Stimulated activated CD4-positive, alpha-beta T cell treated with anti-CD3 and anti-CD28 coated beads, Interleukin-15, amount 100 ng/mL, for 48 hours (primary cell): ENCODE measurements at places on chromosomes 3 and 15.
A peak's percentile ranks its signal among the peaks of the same experiment; 100 is the strongest.

DNA sequence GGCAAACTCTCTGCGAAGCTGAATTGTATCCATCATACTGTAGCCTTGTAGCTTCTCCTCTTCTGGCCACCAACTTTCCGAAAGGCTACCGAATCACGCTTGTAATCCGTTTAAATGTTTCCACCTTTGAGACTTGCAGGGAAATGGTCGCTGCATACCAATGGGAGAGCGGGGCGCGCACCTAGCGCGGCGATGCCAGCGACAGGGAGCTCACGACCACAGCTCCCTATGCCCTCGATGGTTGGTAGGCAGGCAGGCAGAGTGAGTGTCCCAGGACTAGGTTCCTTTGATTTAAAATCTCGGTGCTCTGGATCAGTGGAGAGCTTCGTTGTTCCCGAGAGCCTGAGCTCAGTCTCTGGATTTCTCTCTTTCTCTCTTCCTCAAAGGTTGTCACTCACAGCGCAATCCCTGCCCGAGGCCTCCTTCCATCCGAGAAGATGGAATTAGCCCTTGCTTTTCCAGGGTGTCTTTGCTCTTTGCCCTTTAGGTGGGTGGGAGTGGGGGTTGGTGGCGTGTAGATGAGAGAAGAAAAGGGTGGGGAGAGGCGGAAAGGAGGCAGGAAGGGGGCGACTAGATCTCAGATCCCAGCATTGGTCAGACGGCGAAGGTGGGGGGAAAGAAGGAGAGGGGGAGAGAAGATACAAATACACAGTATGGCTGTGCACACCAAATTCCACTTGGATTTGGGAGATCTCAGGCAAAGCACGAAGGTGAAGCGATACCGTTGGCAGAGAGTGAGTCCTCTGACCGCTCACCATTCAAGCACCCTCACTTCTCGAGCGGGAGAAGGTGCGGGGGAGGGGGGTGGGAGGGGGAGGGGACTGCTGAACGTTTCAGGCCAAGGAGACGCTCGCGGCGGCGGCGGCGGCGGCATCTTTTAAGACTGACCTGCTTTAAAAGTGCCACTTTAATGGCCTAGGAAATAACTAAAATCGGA lies at the start of gene SLITRK3:
SLITRK3 (minus strand) TSS at position 745 of the 937 bp plus-strand sequence. CDS start 5,554 bp downstream, outside the sequence.
- no peak for DNase-seq

DNA sequence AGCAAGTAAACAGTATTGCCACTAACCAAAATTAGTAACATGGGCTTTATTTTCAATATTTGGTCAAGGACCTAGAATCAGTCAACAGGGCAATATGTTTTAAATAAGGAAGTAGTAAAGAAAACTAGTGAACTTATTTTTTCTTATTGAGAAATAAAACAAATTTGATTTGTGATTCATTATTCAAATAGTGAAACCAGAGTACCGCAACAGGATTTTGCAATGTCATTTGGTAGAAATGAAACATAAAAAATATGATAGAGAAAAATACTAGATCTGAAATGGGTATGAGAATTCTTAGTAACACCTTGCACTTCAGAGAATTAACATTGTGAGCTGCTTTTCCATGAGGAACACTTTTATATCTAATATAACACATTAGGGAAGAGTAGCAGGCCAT lies 291.8 kb upstream of the GBE1 start:
- DNase-seq = no peak

DNA sequence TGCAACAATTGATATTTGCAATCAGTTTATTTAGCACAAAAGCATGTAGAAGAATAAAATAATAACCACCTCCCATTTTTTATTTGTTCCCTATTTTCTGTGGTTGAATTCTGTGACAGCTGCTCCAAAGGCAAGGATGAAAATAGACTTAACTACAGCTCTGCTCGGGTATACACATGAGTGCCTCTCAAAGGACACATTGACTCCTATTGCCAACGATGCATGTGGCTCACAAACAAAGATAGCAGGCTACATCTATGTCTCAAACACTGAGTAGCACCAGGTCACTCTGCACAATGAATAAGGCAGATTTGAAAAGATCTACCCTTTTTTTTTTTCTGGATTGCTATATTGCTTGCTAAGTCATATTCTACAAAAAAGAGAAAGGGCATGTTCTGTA lies 612.9 kb downstream of the ROBO1 start:
- DNase-seq = no peak

DNA sequence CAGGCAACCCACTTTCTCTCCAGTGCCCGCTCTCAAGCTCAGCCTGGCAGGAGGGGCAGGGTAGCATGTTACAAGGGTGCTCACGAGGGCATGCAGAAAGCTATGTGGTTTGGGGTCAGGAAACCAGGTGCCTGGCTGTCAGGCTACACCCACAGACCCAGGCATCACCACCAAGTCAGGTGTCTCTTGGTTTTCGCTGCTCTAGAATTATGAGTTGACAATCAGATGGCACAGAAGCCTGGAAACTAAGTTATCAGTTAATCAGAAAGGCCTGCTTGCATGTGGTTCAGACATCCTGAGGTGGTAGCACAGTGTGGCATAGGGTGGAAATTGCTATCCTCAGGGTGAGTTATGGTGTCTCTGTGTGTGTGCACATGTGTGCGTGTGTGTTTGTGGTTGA lies 16.2 kb upstream of the CCR9 start:
- peak; percentile 24 for DNase-seq

DNA sequence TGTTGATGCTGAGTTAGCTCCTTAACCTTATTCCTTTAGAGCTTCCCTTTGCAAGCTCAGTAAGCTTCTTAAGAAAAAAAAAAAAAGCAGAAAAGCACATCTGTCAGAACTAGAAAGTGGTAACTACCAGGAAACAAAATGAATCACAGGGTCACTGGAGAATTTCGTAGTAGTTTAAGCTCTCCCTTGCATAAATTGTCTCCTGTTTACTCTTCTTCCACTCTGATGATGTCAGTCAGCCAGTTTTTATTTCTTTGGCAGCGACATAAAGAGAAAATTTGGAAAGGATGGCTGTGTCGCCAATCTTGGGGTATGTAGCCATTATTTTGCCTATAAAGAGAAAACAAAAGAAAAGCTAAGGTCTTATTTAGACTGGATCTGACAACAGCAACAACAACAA lies 3.2 kb upstream of the GABRR3 start:
- DNase-seq = no peak

DNA sequence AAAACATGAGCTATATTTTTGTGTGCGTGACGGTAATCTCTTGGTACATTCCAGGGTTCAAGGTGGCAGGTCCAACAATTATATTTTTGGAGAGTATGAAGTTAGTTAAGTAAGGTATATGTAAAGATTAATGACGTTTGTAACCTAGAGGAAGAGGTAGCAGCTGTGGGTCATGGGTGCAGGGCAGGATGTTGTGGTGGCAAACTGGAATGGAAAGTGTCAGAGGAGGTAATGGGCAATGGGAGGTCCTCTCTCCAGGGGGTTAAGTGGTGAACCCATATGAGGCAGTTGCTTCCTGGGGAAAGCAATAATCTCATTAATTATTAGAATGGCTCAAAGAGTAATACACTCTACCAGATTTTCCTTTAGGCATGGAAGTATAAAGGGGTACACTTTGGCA lies 1.0 kb upstream of the CD200R1L start:
- DNase-seq = no peak

DNA sequence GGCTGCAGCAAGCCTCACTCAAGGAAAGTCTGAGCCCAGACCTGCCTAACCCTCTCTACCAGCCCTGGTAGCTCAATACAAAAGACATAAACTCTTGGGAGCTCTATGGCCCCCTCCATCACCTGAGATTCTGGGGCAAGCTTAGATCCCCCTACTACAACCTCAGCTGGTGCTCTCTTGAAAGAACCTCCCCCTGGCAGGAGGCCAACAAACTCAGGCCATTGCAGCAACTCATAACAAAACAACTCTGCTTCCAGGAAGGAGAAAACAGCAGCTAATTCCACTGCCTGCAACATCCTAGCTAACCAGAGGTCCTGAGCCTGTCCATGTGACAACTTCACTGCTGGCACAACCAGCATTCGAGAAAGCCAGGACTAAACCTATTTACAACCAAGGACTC lies 169.2 kb downstream of the ROBO1 start:
- no peak for DNase-seq

DNA sequence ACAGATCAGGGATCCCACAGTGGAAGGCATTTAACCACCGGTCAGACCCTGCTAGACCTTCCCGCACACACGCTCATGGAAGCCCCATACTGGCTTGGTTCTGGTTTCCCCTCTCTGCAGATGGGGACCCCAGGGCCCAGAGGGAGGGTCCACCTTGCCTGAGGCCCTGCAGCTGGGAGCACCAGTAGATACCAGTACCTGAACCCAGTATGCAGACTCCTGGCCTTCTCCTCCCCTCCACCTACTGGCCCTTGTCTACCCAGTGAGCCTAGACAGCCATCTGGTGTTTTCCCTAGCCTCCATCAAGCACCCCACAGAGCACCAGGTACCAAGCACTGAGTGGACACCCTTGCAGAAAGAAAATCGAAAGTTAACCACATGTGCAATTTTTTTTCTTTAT lies 65.1 kb downstream of the MEGF11 start:
- no peak for DNase-seq

GRCh38 chr15:33516563-33516962 lies 205.8 kb downstream of the RYR3 start:
- no peak for DNase-seq
